ENCODE measurements at places on chromosomes 2 and 18.
A peak's percentile ranks its signal among the peaks of the same experiment; 100 is the strongest.

DNA sequence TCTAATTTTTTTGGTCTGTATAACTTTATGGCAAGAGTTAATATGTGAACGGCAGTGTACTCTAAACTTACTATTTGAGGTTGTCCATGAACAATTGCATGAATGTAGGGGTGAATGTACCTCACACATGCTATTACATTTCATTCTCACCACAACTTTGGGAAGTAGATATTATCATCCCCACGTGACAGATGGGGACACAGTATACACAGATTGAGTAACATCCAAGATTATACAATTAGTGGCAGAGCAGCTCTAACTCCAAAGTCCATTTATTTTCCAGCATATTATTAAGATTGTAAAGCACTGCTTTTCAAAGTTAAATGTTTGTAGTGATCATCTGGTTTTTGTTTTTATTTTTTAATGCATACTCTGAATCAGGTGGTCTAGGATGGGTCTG lies 622.1 kb upstream of the ZEB2 start:
- no peak for DNase-seq

DNA sequence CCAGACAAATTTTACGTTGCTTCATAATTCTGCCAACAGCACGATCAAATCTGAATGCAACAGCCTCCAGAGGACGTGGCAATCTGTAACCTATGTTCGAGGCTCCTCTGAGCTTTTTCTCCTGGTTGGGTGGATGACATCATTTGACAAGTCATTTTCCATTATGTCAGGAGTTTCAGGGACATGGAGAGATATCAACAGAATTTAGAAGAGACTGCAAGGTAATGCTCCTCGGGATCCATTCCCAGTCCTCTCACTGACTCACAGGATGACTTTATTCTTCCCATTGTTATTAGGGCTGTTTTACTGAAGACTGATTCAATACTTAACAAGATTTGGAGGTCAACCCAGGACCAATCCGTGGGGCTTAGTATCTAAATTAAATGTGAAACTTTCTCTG lies 72.5 kb upstream of the RNF152 start:
- no peak for DNase-seq

GRCh38 chr2:11698009-11698922 lies 28.3 kb upstream of the NTSR2 start:
- no peak for DNase-seq

- DNase-seq = no peak
Observed at GRCh38 chr2:42618116-42618515, 49.7 kb downstream of the MTA3 start.

GRCh38 chr2:111182740-111183139 lies 62.0 kb downstream of the BCL2L11 start:
- no peak for DNase-seq

DNA sequence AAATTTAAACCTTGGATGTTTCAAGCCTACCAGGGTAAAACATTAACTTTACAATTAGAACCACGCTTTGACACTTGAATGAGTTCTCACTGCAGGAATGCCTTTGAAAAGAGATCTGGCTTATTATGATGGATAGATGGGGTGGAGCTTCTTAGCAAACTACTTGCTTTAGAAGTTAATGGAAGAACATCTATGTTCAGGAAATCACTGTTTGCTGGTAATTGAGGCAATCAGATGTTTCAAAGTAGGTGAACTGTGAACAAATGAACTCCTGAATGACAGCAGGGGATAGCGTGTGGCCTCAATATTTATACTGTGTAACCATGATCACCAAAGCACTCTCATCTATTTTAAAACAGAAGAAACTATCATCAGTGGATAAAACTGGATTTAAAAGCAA lies 383.6 kb downstream of the PIK3C3 start:
- DNase-seq = no peak

DNA sequence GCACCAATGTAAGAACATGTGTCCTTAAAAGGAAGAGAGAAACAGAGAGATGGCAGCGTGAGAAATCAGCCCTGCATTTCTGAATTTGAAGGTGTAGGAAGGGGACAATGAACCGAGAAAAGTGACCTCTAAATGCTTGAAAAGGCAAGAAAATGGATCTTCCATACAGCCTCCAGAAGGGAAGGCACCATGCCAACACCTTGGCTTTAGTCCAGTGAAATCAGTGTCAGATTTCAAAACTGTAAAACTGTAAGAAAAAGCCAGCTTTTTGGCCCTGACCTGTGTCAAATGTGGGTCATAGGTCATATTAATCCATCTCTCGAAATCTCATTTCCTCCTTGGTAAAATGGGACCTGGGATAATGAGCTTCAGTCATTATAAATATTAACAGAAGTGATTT lies 762.3 kb downstream of the DCDC2C start:
- no peak for DNase-seq

GRCh38 chr2:169542433-169542832 lies 31.2 kb downstream of the FASTKD1 start:
- no peak for DNase-seq

GRCh38 chr2:31384771-31385276 lies 29.7 kb downstream of the XDH start:
- DNase-seq = no peak

DNA sequence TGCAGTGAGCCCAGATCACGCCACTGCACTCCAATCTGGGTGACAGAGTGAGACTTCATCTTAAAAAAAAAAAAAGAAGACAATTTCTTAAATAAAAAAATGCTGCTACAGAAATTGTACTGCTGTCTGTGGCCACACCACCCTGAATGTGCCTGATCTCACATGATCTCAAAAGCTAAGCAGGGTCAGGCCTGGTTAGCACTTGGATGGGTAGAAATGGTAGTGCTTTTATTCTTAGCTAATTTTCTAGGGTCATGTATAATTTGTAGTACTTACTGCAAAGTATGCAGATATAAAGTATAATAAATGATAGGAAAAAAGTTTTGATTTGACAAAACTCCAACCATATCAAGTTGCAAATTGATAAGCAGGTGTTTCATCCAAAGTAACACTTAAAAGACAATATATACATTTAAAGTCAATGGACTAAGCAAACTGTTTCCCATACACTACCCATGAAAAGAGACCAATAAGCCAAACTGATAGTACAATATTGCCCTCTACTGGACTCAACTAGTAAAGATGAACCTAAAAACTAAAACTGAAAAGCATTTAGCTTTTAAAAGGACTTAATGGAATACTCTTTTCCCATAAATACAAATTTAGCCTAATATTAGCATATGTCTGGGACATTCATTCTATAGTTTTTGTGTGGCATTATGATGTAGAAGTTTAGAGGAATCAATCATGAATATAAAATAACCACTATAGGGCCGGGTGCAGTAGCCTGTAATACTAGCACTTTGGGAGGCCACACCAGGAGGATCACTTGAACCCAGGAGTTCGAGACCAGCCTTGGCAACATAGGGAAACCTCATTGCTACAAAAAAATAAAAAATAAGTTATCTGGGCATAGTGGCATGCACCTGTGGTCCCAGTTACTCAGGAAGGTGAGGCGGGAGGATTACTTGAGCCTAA lies 18.6 kb upstream of the PEX13 start:
- DNase-seq = peak; percentile 62

- no peak for DNase-seq
Observed at GRCh38 chr2:124080281-124081153, 55.4 kb downstream of the CNTNAP5 start.

GRCh38 chr2:102053096-102053495 lies 61.3 kb downstream of the IL1R2 start:
- no peak for DNase-seq

DNA sequence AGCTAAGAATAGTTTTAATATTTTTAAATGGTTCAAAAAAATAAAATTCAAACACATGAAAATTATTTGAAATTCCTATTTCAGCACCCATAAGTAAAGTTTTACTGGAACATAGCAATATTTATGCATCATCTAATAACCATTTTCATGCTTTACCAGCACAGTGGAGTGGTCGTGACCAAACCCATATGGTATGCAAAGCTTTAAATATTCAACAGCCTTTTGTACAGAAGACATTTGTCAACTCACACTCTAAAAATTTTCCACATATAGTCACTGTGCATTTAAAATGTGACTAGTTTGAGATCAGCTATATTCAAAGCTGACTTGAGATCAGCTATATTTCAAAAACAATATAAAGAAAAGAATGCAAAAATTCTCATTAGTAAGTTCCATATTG lies 46.2 kb downstream of the PUM2 start:
- no peak for DNase-seq

- peak; percentile 22 for DNase-seq
Observed at GRCh38 chr18:62784966-62785413, 69.6 kb downstream of the PHLPP1 start.

DNA sequence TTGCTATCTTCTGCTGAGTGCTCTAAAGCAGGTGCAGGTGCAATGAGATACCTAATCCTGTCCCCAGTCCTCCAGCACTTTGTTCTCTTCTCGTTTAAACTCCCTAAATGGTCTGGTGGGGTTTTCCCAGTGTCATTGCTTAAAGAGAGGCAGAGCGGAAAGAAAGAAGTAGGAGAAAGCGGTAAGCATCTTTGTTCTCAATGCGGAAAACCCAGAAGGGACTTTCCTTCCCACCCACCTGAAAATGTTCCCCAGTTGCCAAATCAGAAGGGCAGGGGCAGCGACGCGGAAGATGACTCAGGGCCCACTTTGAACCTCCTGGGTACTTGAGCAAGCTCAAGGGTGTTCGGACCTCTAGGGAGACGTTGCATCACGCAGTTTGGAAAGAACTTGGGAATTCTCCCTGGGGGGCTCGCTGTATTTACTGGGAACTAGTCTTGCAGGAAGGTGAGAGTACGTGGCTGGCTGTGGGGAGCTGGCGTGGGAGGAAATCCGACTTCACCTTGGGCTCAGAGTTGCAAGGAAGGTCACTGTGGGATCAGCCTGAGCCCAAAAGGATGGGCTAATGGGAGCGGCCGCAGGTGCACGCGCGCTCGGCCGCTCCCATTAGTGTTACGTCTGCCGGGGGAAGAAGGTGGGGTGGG lies 589 bp upstream of the SGPP2 start:
- no peak for DNase-seq

DNA sequence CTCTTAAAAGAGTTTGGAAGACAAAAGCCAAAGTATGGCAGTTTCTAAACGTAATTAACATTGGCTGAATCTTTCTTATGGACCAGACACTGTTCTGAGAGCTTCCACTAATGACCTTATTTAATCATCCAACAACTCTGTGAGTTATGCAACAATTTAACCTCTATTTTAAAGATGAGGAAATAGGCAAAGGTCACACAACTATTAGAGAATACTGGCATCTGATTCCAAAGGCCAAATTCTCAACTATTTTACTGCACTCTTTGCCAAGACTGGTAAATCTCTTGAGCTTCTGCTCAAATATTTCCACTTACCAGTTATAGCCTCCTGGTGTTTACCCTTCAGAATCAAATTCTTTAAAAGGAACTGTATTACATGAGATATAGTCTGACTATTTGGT lies 42.1 kb upstream of the ERMN start:
- DNase-seq = no peak

DNA sequence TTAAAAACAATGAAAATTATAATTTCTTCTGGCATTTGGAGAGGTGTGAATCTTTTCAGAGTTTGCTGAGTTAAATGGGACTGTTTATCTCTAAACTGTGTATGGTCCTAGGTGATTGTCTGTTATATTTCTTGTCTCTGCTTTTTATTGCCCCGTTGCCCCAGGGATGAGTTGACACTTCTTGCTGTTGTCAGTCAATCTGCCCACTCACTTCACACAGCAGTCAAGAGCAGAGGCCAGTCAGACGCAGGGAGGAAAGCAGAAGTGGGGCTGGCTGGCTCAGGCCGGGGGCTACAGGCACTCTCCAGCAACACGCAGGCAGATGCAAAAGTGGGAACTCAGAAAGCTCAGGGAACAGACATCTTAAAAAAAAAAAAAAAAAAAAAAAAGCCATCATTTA lies 365.2 kb downstream of the CLIP4 start:
- DNase-seq = no peak

DNA sequence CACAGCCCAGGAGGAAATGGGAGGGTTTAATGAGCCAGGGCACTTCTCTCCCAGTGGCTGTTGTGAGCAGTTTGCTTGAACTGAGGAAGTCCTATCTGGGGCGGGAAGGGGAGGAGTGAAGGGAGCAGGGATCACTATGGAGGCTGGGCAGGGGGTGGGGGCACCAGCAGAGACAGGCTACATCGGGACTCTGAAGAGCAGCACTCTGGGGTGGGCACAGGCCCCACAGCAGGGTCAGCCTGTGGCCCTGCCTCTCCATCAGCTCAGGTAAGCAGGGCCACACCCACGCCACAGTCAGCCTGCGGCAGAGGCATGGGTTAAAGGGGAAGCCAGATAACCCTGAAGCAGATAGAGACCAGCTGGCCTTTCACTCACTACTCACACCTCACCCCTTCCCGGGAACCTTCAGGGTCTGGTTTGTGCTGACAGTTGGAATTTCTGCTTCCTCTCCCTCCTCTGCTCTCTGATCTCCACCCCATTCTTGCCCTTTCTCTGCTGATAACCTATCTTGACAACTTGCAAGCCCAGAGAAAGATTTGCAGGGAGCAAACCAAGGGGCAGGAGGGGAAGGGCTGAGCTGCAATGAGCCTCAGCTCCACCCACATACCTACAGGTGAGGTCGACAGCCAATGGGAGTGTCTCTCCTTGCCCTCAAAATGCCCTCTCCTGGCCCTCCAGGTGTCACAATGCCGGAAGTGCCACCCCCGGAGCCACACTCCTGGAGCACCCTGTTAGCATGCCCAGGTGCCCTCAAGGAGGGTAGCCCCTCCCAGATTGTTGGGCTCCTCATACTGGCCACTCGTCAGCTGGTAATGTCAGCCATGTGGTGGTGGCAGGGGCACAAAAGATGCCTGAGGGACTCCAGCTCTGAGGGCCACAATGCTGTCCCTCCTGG lies 3.7 kb downstream of the SIGLEC15 start:
- DNase-seq = no peak

Measured in lung microvascular endothelial cell (primary cell).